HCT116 (cell line): ENCODE measurements at places on chromosomes 12 and 14.

GRCh38 chr12:63845726-63846125 is 1.2 kb downstream of the SRGAP1 start:
- H3K27ac ChIP-seq: no peak overlapping the region
- peaks cover 27% of the 10 kb centered on the region for H3K4me1 ChIP-seq
- H3K27me3 ChIP-seq: no peaks in the 10 kb centered on the region
- DNase-seq: no peak

GRCh38 chr14:76541594-76542219 is 165.8 kb downstream of the ESRRB start:
- DNase-seq: no peak
- H3K27me3 ChIP-seq: peaks cover 4% of the 10 kb centered on the region; the same call in 1 of the 2 replicates
- H3K27ac ChIP-seq: no peak overlapping the region
- H3K36me3 ChIP-seq: no peaks in the 10 kb centered on the region

- no peak for DNase-seq
- peaks cover 19% of the 10 kb centered on the region for H3K36me3 ChIP-seq
- no peaks in the 10 kb centered on the region for H3K27me3 ChIP-seq
- H3K27ac ChIP-seq: no peak overlapping the region
Measured at GRCh38 chr14:91169951-91170350, 56.1 kb downstream of the DGLUCY start.

DNA sequence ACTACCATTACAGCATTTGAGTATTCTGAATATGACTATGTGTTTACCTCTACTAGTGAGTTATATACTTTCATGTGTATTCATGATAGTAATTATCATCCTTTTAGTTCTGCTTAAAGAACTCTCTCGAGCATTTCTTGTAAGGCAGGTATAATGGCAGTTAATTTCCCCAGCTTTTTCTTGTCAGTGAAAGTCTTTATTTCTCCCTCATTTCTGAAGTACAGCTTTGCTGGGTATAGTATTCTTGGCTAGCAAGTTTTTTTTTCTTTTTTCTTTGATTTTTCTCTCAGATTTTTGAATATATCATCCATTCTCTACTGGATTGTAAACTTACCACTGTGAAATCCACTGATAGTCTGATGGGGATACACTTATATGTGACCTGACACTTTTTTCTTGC is 165.9 kb upstream of the ARHGAP5 start:
- no peaks in the 10 kb centered on the region for H3K36me3 ChIP-seq
- no peak for DNase-seq
- H3K4me1 ChIP-seq: no peaks in the 10 kb centered on the region
- no peak overlapping the region for H3K4me3 ChIP-seq

DNA sequence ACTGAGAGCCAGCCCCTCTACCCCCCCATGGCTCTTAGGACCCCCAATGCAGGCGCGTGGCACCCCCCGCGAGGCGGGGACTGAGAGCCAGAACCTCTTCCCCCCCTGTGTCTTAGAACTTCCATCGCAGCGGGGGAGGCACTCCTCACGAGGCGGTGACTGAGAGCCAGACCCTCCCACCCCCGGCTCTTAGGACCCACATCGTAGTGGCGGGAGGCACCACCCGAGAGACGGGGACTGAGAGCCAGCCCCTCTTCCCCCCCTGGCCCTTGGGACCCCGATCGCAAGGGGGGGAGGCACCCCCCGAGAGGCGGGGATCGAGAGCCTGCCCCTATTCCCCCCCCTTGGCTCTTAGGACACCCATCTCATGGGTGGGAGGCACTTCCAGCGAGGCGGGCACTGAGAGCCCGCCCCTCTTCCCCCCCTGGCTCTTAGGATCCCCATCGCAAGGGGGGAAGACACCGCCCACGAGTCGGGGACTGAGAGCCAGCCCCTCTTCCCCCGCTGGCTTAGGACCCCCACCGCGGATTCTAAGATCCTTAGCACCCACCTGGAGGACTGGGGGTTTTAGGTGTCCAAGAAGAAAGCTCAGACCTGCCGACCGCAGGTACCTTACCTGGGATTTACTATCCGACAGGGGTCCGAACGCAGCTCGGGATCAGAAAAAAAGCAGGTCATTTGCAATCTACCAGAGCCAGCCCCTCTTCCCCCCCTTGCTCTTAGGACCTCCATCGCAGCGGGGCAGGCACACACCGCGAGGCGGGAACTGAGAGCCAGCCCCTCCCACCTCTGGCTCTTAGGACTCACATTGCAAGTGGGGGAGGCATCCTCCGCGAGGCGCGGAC is 44.9 kb downstream of the DDX11 start:
- peak overlapping the region; percentile 37 for H3K4me3 ChIP-seq
- peaks cover 12% of the 10 kb centered on the region for H3K4me1 ChIP-seq
- H3K27me3 ChIP-seq: no peaks in the 10 kb centered on the region
- DNase-seq: peak; percentile 12
